ENCODE measurements at places on chromosomes 7 and 10.
A peak's percentile ranks its signal among the peaks of the same experiment; 100 is the strongest.

- H3K36me3 ChIP-seq, result peaks cover 17% of the 10 kb centered on the region
- H3K4me3 ChIP-seq, result peak overlapping the region; percentile 91
- H3K27me3 ChIP-seq, result no peaks in the 10 kb centered on the region
- peak overlapping the region; percentile 92 for H3K27ac ChIP-seq
Observed at GRCh38 chr10:93703066-93703465, 674 bp upstream of the FRA10AC1 start.

DNA sequence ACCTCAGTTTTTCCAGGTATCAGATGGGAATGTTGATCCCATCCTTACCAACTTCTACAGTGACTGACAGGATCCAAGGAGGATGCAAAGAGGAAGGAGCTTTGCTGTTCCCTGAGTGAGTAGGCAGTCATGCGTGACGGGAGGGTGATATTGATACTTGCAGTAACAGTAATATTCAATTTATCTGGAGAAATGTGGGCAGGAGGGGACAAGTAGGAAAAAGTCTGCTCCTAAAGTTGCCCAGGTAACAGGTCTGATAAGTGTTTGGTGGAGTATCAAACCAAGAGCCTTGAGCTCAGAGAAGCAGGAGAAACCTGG is 3.3 kb upstream of the ZCCHC24 start:
- no peaks in the 10 kb centered on the region for H3K27me3 ChIP-seq
- DNase-seq, result no peak
- H3K4me1 ChIP-seq, result peaks cover 14% of the 10 kb centered on the region
- H3K36me3 ChIP-seq, result no peaks in the 10 kb centered on the region
- H3K4me3 ChIP-seq, result no peak overlapping the region
- no peak overlapping the region for H3K27ac ChIP-seq

DNA sequence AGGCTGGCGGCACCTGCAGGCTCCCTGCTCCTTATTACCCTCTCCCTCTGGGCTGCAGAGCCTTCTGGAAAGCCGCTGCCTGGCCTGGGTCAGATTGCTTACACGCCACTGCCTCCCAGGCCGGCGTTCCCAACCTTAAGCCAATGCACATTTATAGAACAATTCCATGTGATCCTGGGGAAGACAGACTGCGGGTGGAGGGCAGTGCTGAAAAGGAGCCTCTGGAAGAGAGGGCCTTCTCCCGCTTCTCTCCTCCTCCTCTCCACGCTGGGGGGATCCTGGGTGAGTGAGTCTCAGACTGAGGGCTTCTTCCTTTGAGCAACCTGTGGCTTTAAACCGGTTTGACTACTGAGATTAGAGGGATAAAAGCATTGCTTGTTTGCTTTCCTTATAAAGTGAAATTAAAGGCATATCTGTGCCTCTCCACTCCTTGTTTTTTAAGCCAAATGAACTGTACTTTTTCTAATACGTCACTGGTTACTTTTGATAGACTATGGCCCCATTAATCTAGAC is 5.5 kb downstream of the TACC2 start:
- DNase-seq, result peak; percentile 21
- no peaks in the 10 kb centered on the region for H3K36me3 ChIP-seq
- no peaks in the 10 kb centered on the region for H3K4me1 ChIP-seq
- no peak overlapping the region for H3K27ac ChIP-seq
- H3K27me3 ChIP-seq, result peaks cover 5% of the 10 kb centered on the region

DNA sequence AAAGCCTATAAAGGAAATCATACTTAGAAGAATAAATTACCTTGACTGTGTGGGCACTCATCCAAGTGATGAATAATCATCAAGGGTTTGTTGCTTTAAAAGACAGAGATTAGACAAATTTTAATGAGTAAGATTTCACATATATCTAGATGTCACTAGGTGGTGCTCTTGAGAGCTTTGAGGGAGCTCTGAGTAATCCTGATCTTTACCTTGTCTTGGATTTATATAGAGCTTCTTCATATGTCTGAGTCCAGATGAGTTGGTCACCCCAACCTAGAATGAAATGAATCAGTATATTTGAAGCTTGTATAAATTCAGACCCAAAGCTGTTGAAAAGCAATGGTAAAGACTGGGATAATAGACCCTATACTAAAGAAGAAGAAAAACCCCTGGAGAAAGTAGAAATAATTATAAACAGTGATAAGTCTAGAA is 3.7 kb downstream of the AGR2 start:
- no peaks in the 10 kb centered on the region for H3K4me1 ChIP-seq
- no peak overlapping the region for H3K27ac ChIP-seq
- peak; percentile 84 for DNase-seq
- H3K36me3 ChIP-seq, result no peaks in the 10 kb centered on the region
- H3K27me3 ChIP-seq, result no peaks in the 10 kb centered on the region
- H3K4me3 ChIP-seq, result no peak overlapping the region

- peak; percentile 89 for DNase-seq
- H3K27me3 ChIP-seq, result no peaks in the 10 kb centered on the region
- H3K27ac ChIP-seq, result peak overlapping the region; percentile 13
- H3K4me1 ChIP-seq, result peaks cover 14% of the 10 kb centered on the region
Observed at GRCh38 chr10:53314876-53315275, 542.3 kb upstream of the MBL2 start.

DNA sequence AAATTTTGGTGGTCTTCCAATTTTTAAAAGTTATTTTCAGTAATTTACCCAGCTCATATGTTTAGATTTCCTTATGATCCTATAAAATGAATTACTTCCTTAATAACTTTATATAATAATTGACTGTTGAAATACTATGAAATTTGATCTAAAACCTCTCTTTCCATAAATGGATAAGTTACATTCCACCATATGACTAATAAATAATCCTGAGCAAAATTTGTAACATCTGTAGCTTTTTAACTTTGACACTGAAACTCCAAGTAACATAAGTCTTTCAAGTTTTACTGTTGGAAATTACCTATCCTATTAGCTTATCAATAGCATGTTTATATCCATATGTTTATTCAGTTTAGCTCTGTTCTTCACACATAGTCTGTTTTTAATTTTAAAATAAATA is 85.3 kb downstream of the HECTD2 start:
- H3K4me1 ChIP-seq, result peaks cover 33% of the 10 kb centered on the region
- H3K27ac ChIP-seq, result peak overlapping the region; percentile 6
- peak overlapping the region; percentile 15 for H3K4me3 ChIP-seq

- H3K4me3 ChIP-seq, result no peak overlapping the region
- no peak overlapping the region for H3K27ac ChIP-seq
- no peaks in the 10 kb centered on the region for H3K36me3 ChIP-seq
- no peaks in the 10 kb centered on the region for H3K4me1 ChIP-seq
- H3K27me3 ChIP-seq, result no peaks in the 10 kb centered on the region
- DNase-seq, result no peak
Observed at GRCh38 chr7:124667312-124668153, 98.1 kb downstream of the GPR37 start.

DNA sequence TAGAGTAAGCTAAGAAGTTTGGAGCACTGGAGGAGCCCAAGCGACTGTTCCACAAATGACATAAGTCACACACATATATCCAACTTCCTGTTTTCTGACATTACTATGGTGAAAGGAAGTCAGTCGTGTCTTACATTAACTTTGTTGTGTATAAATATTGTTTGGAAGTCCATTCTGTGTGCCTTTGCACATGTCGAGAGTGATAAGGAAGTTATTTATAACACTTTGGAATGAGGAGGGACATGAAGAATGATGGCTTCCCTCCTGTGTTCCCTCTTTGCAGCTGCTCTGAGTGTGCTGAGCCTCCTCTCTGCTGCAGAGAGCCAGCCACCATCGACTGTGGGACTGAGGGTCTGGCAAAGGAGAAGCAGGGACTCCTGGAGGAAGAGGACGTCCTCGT is 40.4 kb upstream of the MGMT start:
- DNase-seq, result no peak
- H3K4me1 ChIP-seq, result no peaks in the 10 kb centered on the region
- no peak overlapping the region for H3K27ac ChIP-seq
- no peaks in the 10 kb centered on the region for H3K36me3 ChIP-seq
- H3K4me3 ChIP-seq, result no peak overlapping the region

- H3K4me1 ChIP-seq, result peaks cover 17% of the 10 kb centered on the region
- no peak overlapping the region for H3K4me3 ChIP-seq
- H3K27ac ChIP-seq, result no peak overlapping the region
Observed at GRCh38 chr7:133575726-133576440, 323.0 kb downstream of the EXOC4 start.

GRCh38 chr10:116713846-116714245 is 28.5 kb downstream of the HSPA12A start:
- peaks cover 4% of the 10 kb centered on the region for H3K4me1 ChIP-seq
- H3K27me3 ChIP-seq, result no peaks in the 10 kb centered on the region
- no peak for DNase-seq
- no peak overlapping the region for H3K4me3 ChIP-seq
- H3K27ac ChIP-seq, result no peak overlapping the region
- H3K36me3 ChIP-seq, result no peaks in the 10 kb centered on the region

GRCh38 chr10:15678851-15679250 is 40.9 kb downstream of the ITGA8 start:
- no peak overlapping the region for H3K27ac ChIP-seq
- H3K27me3 ChIP-seq, result 0 out of 2 replicates have a peak, but pooled peaks cover 4% of the 10 kb centered on the region

Measured in GM23248 (cell line).